NCI-H748 treated with DMSO at 0.1 percent for 48 hours (cell line): ENCODE measurements at places on chromosomes 3 and 15.

DNA sequence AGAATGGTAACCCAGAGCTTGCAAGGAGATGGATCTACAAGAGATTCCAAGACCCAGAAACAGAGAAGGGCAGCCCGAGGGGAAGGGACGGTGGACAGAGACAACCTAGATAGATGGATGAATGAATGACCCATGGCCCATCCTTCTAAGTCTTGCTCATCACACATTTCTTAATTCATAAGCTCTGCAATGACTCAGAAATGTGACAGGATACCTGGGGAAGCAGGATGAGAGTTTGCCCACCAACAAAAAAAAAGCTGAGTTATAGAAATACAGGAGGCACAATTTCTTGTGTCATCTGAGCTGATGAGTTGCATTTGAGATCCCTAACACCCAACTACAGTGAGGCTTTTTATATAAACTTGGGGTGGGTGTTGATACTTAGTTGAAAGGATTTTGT is 76.6 kb downstream of the CNTN3 start:
- no peak for DNase-seq

- DNase-seq = no peak
Observed at GRCh38 chr3:155766206-155766605, 21.3 kb upstream of the PLCH1 start.

DNA sequence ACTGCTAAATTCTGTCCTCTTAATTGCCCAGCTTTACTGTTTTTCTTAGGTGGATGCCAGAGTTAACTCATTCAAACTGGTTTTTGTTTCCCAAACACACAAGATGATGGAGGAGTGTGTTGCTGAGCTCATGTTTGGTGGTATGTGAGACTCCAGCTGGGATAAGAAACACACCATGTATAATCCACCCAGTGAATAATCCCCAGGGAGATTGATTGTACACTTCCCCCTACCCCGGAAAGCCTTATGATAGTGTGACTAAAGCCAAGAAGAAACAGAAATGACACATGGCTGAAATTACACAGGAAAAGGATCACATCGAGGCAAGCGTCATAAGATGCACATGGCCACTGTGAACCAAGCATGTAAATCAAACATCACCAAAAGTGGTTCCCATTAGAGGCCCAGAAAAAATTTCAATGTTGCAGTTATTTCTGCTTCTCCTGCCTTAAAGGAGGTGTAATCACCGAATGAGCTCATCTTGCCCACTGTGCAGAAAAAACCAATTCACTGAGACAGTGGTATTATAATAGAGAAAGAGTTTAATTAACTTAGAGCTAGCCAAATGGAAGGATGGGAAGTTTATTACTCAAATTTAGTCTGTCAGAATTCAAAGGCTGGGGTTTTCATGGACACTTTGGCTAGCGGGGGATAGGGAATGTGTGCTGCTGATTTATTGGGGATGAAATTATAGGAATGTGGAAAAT is 56.7 kb upstream of the MAGI1 start:
- DNase-seq = no peak

DNA sequence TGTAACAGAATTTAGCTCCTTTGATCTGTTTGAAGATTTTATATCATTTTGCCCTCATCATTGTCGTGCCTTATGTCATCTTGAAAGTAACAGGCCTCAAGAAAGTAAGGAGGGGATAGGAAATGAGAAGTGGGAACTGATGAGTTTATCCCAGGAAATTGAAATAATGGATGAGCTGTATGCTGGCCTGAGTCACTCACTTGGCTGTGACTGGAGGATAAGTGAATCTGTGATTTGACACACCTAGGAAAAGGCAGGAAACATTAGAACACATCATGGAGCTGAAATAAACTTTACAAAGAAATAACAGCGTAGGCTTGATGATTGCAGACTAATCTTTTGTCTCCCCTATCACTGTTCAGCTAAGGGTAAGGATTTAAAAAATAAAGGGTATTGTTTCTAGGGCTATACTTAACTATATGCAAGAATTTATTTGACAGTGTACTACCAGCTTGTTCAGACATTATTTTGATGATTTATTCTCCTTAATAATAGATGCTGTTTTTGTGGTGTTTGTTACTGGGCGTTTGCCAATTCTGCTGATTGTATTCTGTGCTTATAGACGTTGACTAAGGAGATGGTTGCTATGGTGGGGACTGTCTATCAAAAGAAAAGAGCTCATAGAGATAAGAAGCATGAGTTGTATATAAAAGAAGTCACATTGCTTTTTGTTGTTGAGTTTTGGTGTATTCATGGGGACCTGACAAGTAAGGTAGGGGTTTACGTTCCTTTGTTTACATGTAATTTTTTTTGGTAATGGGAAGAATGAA is 105.6 kb upstream of the ROPN1 start:
- DNase-seq = peak; percentile 2

- DNase-seq = no peak
Observed at GRCh38 chr3:72982609-72983366, 13.8 kb upstream of the PPP4R2 start.

- no peak for DNase-seq
Observed at GRCh38 chr3:149579838-149580542, 77.8 kb downstream of the WWTR1 start.

DNA sequence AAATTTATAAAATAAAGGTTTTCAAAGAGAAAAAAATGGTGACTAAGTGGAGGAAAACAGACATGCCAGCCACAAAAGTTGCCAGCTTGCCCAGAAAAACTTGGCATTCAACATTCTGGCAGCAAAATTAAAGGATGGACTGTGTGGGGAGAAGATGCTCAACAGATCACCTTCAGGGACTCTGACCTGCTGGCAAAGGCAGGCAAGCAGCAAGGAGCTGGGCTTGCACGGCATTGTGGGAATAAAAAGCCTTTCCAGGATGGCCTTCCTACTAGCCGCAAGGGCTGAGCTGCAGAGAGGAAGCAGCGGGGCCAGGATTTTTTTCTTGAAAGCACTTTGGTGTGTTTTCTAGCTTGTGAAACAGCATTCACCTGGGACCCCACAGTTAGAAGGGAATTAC is 101.9 kb upstream of the CACNA2D3 start:
- no peak for DNase-seq

GRCh38 chr3:50417637-50418033 is 58.3 kb upstream of the TMEM115 start:
- DNase-seq = no peak

DNA sequence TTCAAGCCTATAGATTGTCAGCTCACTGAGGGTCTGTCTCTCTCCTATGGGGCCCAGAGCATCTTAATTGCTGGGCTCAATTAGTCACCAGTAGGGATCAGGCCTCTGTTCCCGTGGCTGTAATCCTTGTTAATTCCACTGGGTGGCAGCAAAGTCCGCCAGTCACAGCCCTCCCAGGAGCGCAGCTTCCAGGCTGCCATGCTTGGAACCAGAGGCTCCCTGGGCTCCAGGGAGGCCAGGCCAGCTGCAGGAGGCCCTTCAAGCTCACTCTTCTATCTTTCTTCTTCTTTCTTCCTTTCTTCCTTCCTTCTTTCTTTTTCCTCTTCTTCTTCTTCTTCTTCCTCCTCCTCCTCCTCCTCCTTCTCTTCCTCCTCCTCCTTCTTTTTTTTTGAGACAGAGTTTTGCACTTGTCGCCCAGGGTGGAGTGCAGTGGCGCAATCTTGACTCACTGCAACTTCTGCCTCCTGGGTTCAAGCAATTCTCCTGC is 14.4 kb downstream of the RNU5B-1 start:
- peak; percentile 59 for DNase-seq

DNA sequence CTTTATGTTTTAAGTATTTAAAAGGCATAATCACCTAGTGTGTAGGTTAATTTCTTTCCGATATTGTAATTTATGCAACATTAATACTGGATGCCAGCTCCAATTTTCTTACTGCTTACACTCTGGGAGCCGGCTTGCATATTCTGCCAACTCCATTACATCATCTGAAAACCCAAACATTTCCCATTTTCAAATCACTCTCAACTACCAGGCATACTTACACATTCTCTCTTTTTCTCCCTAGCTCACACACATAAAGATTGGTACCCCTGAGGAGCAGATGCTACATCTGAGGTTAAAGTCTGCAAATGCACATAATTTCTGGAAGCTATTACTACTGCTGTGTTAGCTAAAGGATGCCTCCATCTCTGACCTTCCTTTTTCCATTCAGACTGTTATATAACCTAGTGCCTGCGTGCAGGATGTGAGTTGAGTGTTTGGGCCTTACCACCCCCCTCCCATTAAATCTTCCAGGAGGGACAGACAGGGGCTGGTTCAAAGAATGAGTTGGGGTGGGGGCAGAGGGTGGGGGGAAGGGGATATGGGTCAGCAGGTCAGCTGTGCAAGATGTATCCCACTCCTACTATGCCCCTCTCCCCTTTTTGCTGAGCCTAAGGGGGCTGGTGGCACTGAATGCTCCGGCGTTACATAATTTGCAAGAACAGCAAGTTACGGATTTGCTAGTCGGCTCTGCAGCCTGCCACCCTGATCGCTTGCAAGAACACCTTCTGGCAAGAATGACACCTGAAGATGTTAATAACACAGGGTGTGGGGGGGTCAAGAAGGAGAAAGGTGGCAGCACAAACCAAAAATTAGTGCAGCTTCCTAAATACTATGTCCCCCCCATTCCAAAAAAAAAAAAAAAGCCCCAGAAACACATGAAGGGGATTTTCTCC is 2.5 kb downstream of the RORA start:
- DNase-seq = no peak

DNA sequence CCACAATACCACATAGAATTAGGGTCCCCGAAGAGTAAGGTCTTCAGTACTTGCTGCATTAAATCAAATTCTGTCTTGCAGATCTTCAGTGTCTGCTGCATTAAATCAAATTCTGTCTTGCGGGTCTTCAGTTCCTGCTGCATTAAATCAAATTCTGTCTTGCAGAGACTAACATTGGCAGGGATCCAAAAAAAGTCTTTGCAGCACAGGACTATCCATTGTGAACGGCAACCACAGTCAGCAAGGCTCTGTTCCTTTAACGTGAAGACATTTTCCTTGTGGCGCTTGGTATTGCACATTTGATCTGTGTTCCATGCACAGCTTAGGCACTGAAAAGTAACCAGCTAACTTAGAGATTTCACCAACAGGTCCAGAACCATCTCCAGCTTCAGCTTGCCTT is 46.8 kb upstream of the POMGNT2 start:
- no peak for DNase-seq

GRCh38 chr3:45617430-45618080 is 23.0 kb downstream of the LIMD1 start:
- DNase-seq = no peak

DNA sequence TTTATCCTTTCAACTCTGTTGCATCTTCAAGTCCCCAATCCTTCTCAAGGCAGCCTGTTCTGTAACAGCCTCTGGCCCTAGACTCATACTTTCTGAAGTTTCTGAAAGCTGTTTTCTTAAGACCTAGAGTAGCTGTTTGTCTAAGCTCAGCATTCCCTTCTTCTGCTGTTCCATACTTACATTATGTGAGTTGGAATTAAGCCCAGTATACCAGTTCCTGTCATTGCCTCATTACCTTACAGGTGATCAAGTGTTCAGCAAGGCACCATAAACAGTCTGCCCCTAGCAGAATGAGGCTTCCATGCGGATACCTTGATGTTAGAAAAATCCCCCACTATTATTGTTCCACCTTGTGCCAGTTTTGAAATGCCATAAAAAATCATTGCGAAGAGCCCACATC is 180.6 kb downstream of the PLCL2 start:
- DNase-seq = no peak

GRCh38 chr3:117922039-117922438 is 1112.6 kb downstream of the IGSF11 start:
- no peak for DNase-seq

DNA sequence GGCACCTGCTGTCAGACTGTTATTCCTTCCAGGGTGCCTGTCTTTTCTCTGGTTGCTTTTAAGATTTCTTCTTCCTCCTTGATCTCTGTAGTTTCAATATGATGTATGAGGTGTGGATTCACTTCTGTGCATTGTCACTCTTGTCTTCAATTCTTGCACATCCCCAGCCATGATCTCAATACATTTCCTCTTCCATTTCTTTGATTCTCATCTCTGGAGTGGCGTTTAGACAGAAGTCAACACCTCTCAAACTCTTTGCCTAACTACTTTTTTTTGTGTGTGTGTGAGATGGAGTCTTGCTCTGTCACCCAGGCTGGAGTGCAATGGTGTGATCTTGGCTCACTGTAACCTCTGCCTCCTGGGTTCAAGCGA is 224.4 kb upstream of the LYSMD4 start:
- no peak for DNase-seq

DNA sequence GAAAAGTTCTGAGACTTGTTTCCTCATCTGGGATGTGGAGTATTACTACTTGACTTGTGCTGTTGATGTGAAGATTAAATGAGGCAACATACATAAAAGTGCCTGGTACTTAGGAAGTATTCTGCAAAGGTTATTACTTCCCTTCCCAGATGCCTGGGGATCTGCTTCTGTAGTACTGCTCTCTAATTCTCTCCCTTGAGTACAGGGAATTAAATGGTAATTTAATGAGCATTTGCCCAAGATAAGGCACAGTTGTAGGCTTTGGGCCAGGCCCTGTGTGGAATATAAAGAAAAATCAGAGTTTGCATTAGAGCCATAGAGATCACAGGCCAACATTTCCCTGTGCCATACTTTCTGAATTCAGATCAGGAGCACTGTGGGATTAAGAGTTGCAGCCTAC is 84.4 kb downstream of the LARS2 start:
- no peak for DNase-seq
